ENCODE measurements at places on chromosomes 3 and 15.

- no peak for DNase-seq
Observed at GRCh38 chr3:152770296-152770695, 64.6 kb upstream of the P2RY1 start.

GRCh38 chr3:142680710-142681109 is 43.1 kb upstream of the TRPC1 start:
- no peak for DNase-seq

DNA sequence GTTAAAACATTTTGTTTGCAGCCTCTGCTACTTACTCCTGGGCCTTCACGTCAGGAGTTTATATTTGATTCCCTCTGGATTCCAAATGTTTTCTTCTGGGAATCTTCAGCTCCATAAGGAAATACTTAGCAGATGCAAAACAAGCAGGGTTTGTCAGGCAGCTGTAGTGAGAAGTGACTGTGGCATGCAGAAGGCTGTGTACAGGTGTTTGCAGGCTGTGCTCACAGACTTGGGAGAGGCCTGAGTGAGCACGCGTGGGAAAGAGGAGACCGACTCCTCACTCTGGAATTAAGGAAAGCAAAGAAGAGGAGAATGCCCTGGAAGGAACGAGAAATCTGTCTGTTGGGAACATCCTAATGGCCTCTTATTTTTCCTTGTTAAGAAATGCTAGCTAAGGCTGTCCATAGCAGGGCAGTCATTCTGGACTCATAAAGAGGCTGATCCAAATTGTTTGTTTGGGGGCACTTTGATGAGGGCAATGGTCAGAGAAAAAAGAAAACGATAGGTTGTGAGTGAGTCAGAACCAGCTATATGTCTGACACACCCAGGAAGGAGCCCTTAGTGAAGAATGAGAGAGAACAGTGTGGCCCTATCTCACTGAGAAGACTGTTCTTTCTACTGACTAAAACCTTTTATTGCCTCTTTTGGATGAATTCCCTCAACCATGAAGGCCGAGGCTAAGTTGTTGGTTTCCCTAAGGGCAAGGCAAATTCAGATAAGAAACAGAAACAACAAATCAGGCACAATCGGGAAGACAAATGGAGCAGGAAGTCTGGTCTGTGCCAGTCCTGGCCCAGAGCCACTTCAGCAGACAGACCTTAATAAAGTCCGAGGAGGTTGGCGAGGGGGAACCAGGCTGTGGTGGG is 82.6 kb downstream of the TGFBR2 start:
- no peak for DNase-seq

DNA sequence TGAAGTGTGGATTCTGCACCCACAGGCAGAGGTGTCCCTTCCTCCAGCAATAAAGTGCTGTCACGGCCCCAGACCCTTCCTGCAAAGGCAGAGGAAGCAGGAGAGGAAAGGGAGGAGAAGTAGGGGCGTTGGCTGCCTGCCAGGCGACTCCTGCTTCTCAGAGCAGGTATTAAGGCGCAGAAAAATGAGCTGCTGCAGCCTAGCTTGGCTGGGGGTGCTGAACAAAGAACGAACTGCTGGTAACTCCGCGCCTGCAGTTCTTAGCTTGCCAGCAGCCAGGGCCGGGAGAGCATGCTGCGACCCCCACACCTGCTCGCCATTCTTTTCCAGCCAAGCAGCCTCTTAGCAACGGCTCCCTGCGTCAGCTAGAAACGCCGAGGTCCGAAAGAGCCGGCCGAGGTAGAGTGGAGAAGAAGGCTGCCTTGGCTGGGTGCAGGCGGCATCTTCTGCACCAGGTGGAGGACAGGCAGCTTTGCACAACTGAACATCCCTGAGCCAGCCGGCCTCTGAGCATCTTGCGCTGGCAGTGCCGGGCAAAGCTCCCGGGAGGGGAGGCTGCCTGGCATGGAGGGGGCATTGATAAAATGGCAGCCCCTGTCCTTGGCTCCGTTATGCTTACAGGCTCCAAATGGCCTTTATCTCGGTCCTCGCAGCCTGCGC is 296.0 kb downstream of the MEX3B start:
- DNase-seq = peak; percentile 30

- DNase-seq = no peak
Observed at GRCh38 chr3:160027541-160028195, 39.0 kb downstream of the IL12A start.

DNA sequence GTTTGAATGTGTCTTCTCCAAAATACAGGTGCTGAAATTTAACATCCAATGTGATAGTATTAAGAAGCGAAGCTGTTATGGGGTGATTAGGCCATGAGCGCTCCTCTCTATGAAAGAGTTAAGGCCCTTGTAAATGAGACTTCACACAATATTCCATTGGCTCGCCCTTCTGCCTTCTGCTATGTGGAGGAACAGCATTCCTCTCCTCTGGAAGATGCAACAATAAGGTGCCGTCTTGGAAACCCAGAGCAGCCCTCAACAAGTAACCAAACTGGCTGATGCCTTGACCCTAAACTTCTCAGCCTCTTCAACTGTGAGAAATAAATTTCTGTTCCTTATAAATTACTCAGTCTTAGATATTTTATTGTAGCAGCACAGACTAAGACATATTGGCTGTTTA is 874.6 kb downstream of the ROBO1 start:
- DNase-seq = no peak

GRCh38 chr3:169529013-169529412 is 134.5 kb downstream of the MECOM start:
- DNase-seq = no peak

DNA sequence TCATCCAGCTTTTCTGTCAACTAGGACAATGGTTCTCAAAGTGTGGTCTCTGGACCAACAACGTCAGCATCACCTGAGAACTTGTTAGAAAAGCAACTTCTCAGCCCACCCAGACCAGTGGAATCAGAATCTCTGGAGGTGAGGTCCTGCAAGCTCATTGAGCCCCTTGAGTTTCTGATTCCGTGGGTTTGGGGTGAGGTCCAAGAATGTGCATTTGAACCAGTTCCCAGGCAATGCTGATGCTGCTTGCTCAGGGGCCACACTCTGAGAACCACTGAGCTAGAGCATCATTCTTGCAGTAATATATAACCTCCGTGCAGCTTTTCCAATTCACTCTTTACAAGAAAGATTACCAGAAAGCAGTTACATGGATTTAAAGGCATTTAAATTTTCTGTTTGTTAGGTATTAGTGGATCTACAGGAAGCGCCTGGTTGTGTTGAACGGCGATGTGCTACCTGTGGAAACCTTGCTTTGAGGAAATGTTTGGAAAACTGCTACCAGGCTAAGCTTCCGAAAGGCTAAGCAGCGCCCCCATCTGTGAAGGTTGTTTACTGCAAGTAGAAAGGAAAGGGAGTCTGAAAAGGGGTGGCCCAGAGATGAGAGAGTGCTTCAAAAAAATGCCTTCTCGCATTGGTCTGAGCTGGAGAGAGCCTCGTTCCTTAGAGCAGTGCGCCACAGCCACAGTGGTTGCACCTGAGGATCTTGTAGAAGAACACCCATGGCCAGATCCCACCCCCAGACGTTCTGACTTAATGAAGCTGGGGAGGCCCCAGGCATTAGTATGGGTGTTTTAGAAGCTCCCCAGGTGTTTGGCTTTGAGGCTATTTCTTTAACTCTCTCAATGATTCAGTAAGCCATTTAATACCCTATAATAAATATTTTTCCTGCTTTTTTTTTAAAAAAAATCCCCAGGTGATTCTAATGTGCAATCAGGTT is 50.0 kb downstream of the RLBP1 start:
- DNase-seq = no peak

- peak; percentile 24 for DNase-seq
Observed at GRCh38 chr15:41493205-41493901, at the start of gene ITPKA. TSS of gene ITPKA (plus strand) at chr15:41493874. CDS start at chr15:41493928, 54 bp downstream.

DNA sequence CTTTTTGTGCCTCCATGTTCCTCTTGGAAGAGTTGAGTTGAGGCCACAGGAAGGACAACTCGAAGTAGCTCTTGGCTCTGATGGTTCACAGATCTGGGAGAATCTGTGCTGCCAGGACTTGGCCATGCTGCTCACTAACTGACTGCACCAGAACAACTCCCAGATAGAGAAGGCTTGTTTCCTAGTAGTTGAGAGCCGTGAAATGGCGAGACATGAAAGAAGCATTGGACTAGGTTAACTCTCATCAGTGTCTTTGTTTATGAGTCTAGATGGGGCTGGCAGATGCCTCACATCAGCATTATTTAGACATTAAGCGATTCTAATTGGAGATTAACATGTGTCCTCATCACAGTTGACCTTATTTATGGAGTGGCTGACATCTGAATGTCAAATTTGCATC is 92.9 kb upstream of the AGBL1 start:
- DNase-seq = no peak

GRCh38 chr3:194225988-194226663 is 90.2 kb downstream of the HES1 start:
- no peak for DNase-seq

DNA sequence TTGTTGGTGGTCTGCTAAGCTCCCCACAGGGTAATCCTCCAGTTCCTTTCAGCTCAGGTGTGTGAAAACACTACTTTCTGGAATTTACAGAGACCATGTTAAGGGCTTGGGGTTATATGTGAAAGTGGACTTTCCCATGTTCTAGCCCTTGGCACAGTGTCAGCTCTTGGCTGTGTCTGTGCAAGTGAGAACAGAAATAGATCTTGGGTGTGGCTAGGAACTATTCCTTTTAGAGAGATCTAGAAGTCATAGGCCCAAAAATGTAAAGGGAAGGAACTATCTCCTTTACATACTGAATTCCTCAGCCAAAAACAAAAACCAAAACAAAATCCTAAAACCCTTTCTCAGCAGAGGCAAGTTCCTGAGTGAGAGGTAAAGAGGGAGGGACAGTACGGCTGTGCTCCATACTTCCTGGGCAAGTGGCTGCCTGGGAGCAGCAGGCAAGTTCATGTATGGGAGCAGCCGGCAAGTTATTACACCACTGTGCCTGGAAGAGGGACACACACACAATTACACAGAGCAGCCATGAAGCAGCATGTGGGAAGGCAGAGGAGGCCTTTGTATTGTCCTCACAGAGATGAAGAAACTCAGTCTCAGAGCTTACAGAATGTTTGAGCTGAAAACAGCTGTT is 19.9 kb upstream of the C3orf62 start:
- DNase-seq = no peak

DNA sequence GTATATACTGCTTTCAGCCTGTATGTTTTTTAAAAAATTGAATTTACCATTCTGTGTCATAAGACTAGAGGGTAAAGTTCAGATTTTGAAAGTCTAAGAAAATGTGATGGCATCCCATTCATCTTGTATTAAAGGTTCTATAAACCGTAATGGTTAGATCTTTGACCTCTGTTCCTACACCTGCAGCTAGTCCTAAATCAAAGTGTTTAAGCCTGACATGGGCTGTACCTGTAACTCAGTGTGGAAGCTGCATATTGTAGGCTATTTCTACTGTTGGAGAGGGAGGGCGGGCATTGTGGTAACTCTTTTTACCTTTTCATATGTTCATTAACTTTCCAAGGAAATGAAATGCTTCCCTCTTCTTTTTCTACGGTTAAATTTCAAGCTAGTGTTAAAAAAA is 53.9 kb downstream of the ARHGEF26 start:
- DNase-seq = no peak

GRCh38 chr15:41183581-41183980 is 47.0 kb downstream of the EXD1 start:
- DNase-seq = no peak

GRCh38 chr15:25220834-25221233 is 218.0 kb downstream of the UBE3A start:
- no peak for DNase-seq

DNA sequence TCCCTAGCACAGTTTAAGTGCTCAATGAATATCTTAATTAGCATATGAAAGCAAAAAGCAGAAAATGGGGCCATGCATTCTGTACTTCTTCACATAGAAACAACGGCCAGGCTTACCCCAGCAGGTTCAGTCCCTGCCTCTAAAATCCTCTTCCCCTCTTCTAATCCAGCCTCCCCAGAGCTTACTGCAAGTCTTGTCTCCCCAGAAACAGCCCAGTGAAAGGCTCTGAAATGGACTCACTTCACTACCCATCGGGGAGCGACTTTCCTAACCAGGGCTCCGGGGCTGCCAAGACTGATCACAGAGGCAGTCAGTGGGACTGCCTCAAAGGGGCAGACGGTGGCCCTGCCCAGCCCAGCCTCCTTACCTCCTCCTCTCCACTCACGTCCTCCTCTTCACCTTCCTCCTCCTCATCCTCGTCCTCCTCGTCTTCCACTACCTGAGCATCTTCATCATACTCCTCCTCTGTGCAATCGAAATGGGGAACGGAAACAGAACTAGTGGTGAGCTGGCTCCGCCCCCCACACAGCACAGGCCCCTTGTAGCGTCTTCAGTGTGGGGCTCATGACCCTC is 38.0 kb downstream of the ANP32A start:
- no peak for DNase-seq
